ENCODE measurements at places on chromosomes 7 and 10.

GRCh38 chr10:127197154-127197432, 702 bp upstream of the INSYN2A start:
- DNase-seq = no peak

- no peak for DNase-seq
These were observed 611.5 kb downstream of the CNTNAP2 start for GRCh38 chr7:146728141-146728540.

DNA sequence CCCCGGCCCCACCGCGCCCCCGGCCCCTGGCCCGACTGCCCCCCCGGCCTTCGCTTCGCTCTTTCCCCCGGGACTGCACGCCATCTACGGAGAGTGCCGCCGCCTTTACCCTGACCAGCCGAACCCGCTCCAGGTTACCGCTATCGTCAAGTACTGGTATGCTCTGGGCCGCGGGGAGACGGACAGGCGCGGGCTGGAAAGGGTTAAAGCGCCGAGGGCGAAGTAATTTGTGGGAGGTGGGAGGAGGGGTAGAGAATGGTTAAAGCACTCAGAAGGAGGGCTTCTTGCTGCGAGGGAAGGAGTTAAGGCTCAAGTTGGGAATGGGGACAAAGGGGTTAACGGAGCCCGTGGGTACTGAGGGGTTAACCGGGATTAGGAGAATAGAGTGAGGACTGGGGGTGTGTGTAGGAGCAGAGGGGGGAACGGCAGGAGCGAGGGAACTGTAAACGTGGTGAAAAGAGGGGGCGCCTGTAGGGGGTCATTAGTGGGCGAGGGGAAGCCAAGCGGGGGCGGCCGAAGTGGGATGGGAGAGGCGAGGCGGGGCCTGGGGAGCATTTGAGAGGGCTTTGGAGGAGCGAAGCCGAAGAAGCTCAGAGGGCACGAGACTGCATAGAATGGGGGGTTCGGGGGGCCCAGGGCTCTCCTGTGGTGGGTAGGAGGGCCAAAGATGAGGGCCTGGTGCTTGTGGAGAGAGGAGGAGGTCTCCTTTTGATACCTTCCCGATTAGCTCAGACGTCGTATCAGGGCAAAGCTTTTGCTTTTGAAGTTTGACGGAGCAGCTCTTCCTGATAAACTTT, 605 bp downstream of the SUFU start:
- no peak for DNase-seq

GRCh38 chr10:127265288-127265687, 68.9 kb upstream of the INSYN2A start:
- no peak for DNase-seq

DNA sequence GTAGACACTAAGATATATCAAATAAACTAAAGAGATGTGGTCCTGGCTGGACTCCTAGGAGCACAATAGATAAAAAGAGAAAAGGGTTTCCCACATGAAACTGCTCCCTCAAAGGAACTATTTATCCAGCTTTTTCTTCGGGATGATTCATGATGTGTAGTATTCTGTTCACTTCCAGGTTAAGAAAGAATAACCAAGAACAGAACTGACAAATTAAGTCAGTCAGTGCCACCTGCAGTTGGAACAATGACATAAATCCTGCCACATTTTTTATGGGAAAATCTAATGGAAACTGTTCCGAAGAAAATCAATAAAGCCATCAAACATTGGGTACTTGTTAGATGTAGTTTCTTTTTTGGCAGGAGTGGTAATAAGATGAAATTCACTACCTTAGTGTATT, 87.1 kb downstream of the POLR1F start:
- DNase-seq = no peak

GRCh38 chr10:18144928-18145327, 4.7 kb downstream of the CACNB2 start:
- no peak for DNase-seq

DNA sequence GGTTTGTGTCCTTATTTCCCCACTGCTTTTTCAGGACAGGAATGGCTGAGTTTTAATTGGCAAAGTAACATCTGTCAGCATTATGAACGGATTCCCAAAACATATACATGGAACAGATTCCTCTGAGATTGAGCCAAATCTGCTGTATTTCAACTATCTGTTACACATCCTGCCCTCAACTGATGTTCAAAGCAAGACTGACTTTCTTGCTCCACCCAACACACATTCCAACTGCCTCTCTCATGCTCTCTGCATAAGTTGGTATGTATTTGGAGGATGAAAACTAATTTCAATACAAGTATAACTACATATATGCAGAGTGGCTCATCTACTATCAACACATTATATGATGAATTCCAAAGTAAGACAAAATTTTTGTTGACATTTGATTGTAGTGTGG, 342.2 kb downstream of the GATA3 start:
- DNase-seq = peak; percentile 57

GRCh38 chr7:76000566-76000965, 6.2 kb upstream of the TMEM120A start:
- DNase-seq = no peak
